ENCODE measurements at places on chromosomes 12 and 14.

DNA sequence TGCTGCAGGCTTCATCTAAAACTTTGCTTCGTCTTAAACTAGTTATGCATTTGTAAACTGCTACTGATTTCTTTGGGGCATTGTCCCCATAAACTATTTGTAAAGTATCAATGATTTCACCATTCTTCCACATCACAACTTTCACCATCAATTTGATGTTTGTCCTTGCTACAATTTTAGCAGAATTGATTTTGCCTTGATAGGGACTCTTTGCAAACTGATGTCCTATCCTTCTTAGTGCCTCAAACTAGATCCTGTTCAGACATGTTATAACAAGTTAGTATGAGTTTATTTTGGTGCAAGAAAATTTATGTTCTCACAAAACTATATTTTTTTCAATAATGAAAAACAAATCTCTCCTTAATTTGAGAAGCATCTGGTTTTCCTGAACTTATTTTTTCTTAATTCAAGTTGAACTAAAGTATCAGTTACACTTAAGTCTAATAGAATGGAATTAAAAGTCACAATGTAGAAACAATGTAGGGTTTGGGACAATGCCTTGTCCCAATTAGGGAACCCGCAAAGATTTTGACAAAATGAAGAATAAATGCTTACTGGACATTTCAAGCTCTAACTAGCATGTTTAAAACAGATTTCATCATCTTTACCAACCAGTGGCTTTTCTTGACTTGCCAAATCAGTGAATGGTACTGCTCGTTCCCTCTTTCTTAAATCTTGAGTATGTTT, 10.1 kb upstream of the ARID4A start:
- DNase-seq = no peak

DNA sequence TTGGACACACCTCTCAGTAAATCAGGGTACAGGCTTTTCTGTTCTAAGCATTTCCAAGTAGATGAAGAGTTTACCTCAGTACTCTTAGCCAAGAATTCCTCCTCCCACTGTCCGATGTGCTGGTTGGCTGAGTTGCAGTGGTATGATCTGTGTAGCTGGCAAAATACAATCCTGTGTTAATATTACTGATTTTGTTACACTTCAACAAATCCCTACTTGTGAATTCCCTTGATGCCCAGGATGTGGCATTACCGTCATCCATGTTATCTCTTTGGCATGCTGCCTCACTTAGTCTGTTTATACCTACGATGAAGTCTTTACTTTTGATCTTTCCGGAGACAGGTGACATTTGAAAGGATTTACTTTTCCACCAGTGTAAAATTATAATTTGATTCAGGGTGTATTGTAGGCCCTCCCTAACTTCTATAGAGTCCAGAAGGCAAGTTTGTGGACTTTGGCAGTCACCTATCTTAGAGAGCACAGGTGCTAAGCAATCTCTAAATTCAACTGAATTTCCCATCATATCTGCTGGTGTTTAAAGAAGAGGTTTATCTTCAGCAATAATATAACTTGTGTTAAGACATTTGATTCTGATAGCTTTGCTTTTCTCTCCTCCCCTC, 10.1 kb downstream of the CCDC196 start:
- DNase-seq = no peak

GRCh38 chr12:58412461-58413060, 471.2 kb downstream of the ATP23 start:
- DNase-seq = no peak

GRCh38 chr12:107282628-107283027, 189.3 kb upstream of the CRY1 start:
- no peak for DNase-seq

- peak; percentile 54 for DNase-seq
Observed at GRCh38 chr14:81311141-81311540, 89.0 kb downstream of the STON2 start.

DNA sequence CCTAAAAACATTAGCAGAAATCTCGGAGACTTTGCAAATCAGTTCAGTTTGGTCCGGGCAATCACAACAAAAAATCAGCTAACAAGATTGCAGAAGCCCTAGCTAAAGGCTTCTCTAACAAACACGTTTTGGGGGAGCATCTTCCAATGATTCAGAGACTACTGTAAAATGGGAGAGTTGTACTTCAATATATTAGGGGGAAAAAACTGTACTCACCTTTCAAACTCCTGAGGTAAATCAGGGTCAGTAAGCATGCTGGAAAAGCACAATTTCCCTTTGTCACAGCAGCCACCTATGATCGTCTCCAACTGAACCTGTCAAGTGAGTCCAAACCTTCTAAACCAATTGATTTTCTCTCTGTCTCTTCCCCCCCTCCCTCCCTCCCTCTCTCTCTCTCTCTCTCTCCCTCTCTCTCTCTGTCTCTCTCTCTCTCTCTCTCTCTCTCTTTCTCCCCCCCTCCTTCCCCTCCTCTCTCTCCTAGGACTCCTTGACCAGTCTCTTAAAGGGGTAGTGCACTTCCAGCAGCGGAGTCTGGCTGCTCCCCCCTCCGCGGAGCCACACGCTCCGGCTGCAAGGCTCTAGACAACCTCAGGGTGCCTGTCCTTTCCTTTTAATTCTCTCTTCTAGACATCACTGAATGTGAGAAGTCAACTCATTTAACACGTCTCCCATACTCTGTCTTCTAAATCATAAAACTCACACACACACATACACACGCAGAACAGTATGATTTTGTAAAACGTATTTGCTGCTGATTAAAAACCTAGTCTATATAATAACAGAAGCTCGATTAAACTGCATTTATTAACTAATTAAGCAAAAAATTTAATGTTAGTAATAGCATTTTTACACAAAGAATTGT, at the start of gene SOX5:
Gene SOX5, minus strand, starts transcription at position 323 of the 862 bp plus-strand sequence. Its CDS starts 69 bp downstream, at position 254.
- peak; percentile 57 for DNase-seq

DNA sequence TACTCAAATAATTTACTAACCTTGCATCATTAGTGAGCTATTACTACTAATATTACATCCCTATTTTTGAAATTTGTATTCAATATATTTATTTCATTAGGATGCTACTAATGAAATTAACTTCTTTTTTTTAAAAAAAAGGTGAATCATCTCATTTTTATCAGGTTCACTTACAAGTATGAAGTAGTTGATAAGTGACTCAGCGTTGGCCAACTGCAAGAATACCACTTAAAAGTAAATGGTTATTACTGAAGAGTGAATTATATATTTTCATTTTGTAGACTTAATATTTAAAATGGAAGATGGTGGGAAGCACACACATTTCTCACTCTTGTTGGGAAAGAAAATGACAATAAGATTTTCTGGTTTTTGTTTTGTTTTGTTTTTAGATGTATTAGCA, 19.6 kb downstream of the OR4N2 start:
- DNase-seq = no peak

GRCh38 chr12:51377099-51377984, 13.9 kb downstream of the GALNT6 start:
- DNase-seq = no peak

GRCh38 chr12:49471557-49471956, 67.3 kb upstream of the KCNH3 start:
- DNase-seq = no peak

GRCh38 chr12:96131230-96131788, 62.9 kb upstream of the ELK3 start:
- no peak for DNase-seq

DNA sequence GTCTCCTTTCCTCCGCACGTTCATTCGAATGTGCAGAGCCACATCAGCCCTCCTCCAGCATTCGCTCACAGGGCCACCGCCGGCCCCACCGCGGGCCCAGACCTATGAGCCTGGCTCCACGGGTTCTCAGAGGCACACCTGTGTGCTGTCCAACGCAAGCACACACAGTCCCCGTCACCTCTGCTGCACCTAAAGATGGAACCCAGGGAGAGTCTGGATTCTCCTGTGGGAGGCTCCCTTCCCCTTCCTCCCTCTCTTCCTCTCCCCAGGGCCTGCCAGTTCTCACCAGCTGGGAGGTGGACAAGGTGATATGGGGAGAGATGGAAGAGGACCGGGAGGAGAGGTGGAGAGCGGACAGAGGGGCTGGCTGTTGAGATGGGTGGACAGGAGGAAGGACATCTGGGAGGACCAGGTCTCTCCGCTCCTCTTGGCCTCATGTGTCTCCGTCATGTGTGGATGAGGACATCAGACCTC, 4.9 kb upstream of the AQP6 start:
- no peak for DNase-seq

DNA sequence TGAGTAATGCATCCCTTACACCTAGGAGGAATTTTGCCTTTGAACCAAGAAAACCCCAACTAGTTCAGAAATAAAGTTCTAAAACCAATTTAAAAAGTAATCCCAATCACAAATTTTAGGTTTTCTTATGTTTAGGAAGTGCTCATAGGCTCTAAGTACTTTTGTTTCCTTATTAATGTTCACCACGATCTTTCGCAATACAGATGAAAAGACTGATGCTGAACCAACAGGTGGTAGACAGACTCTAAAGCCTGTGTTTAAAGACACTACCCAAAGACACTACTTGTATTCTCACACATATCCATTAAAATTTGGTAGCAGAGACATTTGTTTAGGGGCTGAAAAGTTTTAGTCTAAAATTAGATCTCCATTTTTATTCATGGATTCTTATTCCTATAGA, 10.6 kb upstream of the PHLDA1 start:
- no peak for DNase-seq

DNA sequence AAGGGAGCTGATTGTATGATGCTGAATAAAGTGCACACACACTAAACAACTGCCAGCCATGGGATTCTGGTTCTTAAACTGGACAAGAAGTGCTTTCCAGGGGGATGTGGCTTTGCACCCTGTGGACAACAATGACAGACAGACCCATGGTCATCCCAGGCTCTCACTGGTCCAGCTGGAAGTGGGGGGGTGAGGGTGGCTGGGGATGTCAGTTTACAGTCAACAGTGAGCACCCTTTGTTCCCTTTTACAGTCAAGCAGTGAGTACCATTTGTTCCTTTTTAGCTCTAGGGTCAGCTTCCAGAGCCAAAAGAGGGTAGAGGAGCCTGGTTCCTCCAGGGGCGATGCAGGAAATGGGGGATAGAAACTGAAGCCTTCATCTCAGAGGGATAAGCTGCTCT, 100.7 kb downstream of the SMOC1 start:
- no peak for DNase-seq

DNA sequence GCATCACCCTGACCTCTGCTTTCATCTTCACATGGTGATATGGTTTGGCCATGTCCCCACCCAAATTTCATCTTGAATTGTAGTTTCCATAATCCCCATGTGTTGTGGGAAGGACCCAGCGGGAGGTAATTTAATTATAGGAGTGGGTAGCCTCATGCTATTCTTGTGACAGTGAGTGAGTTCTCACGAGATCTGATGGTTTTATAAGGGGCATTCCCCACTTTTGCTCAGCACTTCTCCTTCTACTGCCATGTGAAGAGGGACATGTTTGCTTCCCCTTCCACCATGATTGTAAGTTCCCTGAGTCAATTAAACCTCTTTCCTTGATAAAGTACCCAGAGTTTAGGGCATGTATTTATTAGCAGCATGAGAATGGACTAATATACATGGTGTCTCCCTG, 38.2 kb downstream of the TMBIM6 start:
- no peak for DNase-seq

DNA sequence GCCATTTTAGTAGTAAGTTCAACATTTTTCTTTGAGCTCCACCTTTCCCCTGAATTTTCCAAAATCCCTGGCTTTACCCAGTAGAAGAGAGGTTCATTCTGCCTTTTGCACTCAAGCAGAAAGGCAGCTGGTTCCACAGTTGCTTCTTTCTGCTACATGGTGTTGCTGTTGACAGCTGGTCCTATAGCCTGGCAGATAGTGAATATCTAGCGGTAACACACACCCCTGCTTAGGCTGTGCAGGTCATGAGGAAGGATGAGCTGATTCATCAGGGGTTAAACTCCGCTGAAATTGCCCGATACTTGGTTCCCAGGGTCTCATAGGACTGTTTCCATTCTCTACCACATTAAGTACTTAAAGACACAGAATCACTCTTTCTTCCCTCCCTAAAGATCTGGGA, 62.4 kb downstream of the PUS7L start:
- no peak for DNase-seq

DNA sequence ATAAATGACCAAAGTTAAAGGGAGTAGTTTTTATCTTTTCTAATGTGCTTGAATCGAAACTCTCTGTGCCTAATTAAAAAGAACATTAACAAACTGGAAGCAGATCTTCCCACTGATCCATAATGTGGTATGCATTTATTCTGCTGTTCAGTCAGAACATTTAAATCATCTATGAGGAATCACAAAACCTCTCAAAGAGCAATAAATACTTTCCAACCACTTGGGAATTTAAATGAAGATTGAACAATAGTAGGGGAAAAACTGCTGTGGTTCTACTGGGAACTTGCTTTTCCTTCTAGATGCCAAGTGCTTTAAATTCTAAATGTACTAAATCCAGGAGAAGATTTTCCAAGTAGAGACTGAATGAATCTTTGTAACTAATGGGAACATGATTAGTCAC, 12.3 kb upstream of the CHPT1 start:
- DNase-seq = no peak

GRCh38 chr12:4190366-4191063, 83.0 kb upstream of the CCND2 start:
- no peak for DNase-seq

GRCh38 chr12:98359856-98360255, 155.5 kb upstream of the TMPO start:
- DNase-seq = no peak

DNA sequence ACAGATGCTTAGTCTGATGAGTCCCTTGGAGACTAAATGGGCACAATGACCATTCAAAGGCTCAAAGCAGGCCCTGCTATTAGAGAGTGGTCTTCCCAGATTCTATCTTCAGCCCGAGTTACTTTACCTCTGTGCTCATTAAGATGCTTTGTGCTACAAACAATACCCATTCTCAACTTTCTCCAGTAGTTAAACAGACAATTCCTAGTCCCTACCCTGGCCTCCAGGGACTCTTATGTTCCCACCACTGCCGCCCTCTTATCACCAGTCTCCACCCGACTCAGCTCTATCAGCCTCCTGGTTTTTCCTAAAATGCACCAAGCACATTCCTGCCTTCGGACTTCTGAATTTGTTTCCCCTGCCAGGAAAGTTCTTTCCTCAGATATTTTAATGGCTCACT, 25.6 kb upstream of the GPHB5 start:
- DNase-seq = no peak

DNA sequence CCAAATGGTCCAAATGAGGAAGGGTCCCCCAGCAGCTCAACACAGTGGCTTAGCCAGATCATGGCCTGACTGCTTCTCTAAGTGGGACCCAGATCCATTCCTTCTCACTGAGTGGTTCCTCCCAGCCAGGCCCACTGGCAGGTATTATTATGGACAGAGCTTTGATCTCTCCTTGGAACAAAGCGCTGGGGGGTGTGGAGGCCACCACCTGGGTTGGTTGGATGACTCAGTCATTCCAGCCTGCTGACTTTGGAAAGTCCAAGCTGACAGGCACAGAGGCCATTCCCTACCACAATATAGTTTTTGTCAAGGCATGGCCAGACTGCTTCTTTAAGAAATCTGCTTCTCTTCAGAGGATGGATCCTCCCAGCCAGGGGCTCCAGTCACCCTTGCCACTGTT, 341.1 kb downstream of the BTG1 start:
- DNase-seq = no peak

GRCh38 chr12:40168868-40169267, 55.9 kb upstream of the LRRK2 start:
- DNase-seq = no peak

GRCh38 chr12:109387425-109388166, 39.9 kb downstream of the MYO1H start:
- DNase-seq = no peak
